Kidney (tissue), 22 donors: ENCODE measurements at places on chromosomes 12 and 14. TPM values are rescaled to one million over a fixed set of nuclear protein-coding genes. Genes with fewer than 3 reads are reported as not detected.
A peak's percentile ranks its signal among the peaks of the same experiment; 100 is the strongest.

Gene JAG2
- 26.1 TPM for total RNA-seq

Gene PPP1R1A
- 128 TPM for total RNA-seq

Gene WSCD2
- 1.6 TPM for total RNA-seq

Gene KRT72
- not detected for total RNA-seq

Gene PTGER2
- total RNA-seq = 10.0 TPM

Gene RTN1
- total RNA-seq = 5.1 TPM

- H3K27ac ChIP-seq = no peak overlapping the region
- DNase-seq = no peak
- H3K27me3 ChIP-seq = no peaks in the 10 kb centered on the region
- no peaks in the 10 kb centered on the region for H3K36me3 ChIP-seq
- H3K4me1 ChIP-seq = no peaks in the 10 kb centered on the region
These were observed 74.6 kb upstream of the OSBPL8 start for GRCh38 chr12:76634133-76634532.

DNA sequence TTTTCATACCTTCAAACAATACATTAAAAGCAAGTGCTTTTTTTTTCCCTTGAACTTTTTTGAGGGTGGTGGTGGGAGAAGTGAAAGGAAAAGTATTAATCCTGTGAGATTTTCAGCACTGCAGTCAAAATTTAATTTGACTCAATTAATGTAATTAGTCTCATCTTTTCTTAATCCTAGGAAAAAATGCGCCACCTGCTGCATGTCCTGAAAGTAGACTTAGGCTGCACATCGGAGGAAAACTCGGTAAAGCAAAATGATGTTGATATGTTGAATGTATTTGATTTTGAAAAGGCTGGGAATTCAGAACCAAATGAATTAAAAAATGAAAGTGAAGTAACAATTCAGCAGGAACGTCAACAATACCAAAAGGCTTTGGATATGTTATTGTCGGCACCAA, 52.2 kb downstream of the SPATA7 start:
- no peaks in the 10 kb centered on the region for H3K4me1 ChIP-seq
- no peak overlapping the region for H3K4me3 ChIP-seq
- peaks cover 5% of the 10 kb centered on the region for H3K36me3 ChIP-seq
- no peak for DNase-seq
- no peaks in the 10 kb centered on the region for H3K27me3 ChIP-seq

GRCh38 chr12:81874586-81874985, 115.4 kb upstream of the PPFIA2 start:
- no peaks in the 10 kb centered on the region for H3K36me3 ChIP-seq
- no peaks in the 10 kb centered on the region for H3K27me3 ChIP-seq
- no peak for DNase-seq
- H3K4me3 ChIP-seq = no peak overlapping the region

DNA sequence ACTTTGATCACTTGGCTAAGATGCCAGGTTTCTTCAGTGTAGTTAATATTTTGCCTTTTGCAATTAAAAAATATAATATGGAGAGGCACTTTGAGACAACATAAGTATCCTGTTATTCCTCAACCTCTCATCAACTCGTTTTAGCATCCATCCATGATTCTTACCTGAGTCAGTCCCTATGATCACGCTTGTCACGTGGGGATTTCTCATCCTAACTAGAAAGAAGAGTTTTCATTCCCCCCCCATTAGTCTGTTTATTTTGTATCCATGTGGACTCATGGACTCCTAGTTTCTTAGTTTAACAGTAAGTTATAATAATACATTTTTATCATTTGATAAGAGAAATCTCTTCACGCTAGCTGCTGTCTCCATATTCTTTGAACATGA, 110.3 kb downstream of the SLC25A47 start:
- H3K4me1 ChIP-seq = peaks cover 3% of the 10 kb centered on the region
- no peak overlapping the region for H3K4me3 ChIP-seq
- H3K27me3 ChIP-seq = no peaks in the 10 kb centered on the region
- no peak for DNase-seq
- no peaks in the 10 kb centered on the region for H3K36me3 ChIP-seq
- H3K27ac ChIP-seq = no peak overlapping the region

- no peaks in the 10 kb centered on the region for H3K36me3 ChIP-seq
- H3K27ac ChIP-seq = no peak overlapping the region
- H3K27me3 ChIP-seq = no peaks in the 10 kb centered on the region
- peaks cover 3% of the 10 kb centered on the region for H3K4me1 ChIP-seq
- DNase-seq = no peak
- no peak overlapping the region for H3K4me3 ChIP-seq
These were observed 459.7 kb downstream of the BTG1 start for GRCh38 chr12:91685917-91686316.

GRCh38 chr14:65159281-65160062, 57.2 kb upstream of the MAX start:
- no peaks in the 10 kb centered on the region for H3K27me3 ChIP-seq
- H3K36me3 ChIP-seq = no peaks in the 10 kb centered on the region
- DNase-seq = no peak

DNA sequence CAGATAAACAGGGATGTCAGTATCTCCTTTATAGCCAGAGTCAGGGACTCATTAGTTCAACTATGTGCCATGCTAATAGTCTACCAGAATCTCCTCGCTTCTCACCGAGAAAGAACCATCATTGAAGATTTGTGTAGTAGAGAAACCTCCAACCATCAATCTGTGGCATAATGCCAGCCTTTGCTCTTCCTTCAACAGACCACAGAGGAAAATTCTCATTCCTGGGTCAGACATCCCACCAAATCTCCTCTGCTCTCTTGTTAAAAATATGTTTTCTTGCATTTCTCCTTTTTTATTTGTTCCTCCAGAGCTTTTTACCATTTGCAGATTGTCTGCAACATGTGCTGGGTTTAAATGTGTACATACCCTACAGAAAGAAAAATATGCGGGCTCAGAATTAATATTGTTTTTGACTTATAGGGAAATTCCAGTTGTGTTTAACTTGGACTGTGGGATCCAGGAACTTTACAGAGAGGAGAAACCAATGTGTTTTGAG, 64.9 kb downstream of the LLPH start:
- H3K36me3 ChIP-seq = no peaks in the 10 kb centered on the region
- H3K4me3 ChIP-seq = no peak overlapping the region
- H3K27me3 ChIP-seq = no peaks in the 10 kb centered on the region
- no peak overlapping the region for H3K27ac ChIP-seq

DNA sequence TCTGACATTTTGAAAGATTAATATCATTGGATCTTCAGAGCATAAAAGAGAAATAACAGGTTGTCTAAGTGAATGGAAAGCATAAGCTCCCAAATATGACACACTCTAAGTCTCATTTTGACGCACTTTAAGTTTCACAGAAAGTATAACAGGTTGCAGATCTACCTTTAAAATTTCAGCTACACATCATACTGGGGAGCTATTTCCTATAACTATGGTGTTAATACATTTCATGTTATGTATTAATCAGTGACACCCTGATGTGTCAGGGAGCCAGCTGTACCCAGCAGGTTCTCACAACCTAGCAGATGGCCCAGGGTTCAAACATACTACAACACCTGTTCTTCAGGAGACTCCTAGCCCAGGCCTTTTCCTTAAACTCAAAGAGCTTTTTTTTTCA, 31.1 kb upstream of the TMX1 start:
- H3K4me3 ChIP-seq = no peak overlapping the region
- H3K36me3 ChIP-seq = no peaks in the 10 kb centered on the region
- no peaks in the 10 kb centered on the region for H3K4me1 ChIP-seq
- no peaks in the 10 kb centered on the region for H3K27me3 ChIP-seq

DNA sequence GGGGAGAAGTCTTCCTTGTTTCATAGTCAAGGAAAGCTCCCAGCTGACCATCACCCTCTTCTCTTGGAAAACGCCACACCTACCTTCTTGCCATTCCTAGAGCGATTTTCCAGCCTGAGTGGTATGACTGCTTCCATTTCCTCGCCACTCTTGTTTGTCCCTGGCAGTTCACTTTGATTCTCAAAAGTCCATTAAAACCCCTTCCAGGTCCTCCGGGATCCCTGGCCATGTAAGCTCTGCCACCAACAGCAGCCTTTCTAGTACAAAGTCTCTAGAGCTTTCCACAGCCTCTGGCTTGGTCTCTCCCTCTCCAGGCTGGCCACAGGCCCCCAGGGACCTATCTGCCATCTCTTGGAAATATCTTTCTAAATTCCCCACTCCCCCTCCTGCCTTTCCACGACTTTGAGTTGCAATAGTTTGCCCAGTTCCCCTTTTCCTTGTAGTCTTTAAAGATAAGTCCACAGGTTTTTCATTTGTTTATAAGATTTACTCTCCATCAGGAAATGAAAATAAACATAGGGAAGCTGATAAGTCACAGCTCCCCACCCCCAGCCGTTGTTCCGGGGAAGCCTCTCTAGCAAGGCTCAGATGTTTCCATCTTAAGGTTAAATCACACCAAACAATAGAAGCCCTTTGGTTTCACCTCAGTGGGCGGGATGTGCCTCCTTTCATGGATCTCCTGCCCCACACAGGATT, 42.9 kb upstream of the SINHCAF start:
- DNase-seq = peak; percentile 70
- peaks cover 9% of the 10 kb centered on the region for H3K4me1 ChIP-seq
- H3K4me3 ChIP-seq = no peak overlapping the region

DNA sequence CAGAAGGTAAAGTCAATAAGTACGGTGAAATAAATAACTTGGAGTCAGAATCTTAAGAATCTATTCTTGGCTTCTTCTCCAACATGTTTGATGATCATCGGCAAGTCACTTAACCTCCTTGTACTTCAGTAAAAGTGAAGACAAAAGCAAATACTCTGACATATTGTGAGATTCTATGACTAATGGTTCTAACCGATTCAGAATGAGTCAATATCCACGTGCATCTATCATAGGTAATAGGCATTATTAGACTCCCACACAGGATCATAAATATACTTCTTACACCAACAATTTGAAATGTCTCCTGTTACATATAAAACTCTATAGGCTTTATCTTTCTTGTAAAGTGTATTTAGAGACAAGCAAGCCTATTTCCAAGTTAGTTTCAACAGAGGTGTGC, 144.4 kb upstream of the ATXN7L3B start:
- no peak for DNase-seq
- H3K27me3 ChIP-seq = no peaks in the 10 kb centered on the region

- H3K27ac ChIP-seq = no peak overlapping the region
- H3K27me3 ChIP-seq = no peaks in the 10 kb centered on the region
- no peaks in the 10 kb centered on the region for H3K4me1 ChIP-seq
These were observed 78.8 kb upstream of the NAV3 start for GRCh38 chr12:77751939-77752338.

DNA sequence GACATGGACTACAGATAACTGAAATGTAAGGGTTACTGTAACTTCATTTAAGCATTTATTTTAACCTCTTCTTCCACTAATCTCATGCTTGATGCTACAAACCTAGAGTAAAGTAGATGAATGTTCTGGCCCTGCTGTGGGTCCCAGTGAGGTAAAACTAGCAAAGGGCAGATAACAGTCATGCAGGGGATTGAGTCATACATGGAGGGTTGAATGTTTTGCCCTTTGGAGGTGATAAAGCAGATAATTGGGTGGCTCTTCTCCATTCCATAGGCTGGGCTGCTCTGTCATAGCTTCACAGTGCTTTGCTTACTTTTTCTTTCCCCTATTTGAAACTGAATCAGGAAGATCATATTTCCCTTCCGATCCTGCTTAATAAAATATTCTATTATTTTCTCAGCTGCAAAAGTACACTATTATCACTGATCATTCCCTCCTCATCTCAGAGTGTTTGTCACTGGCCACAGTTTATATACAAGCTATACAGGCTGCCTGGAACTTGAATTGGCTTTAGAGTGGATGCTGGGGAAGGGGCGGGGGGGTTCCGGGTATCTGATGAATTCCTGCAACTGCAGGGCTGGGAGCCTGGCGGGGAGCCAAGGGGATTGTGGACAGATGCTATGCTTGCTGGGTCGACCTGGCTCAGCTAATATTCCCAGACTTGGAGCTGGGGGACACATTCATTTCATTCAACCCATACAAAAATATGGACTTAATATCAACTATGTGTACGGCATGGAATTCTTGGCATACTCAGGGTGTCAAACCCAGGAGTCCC, 235.1 kb downstream of the NRXN3 start:
- no peak overlapping the region for H3K27ac ChIP-seq
- DNase-seq = no peak
- H3K27me3 ChIP-seq = no peaks in the 10 kb centered on the region
- H3K4me1 ChIP-seq = no peaks in the 10 kb centered on the region
- no peaks in the 10 kb centered on the region for H3K36me3 ChIP-seq

- H3K27me3 ChIP-seq = no peaks in the 10 kb centered on the region
- no peaks in the 10 kb centered on the region for H3K4me1 ChIP-seq
- no peaks in the 10 kb centered on the region for H3K36me3 ChIP-seq
These were observed 8.7 kb downstream of the AKAP5 start for GRCh38 chr14:64474041-64474440.

DNA sequence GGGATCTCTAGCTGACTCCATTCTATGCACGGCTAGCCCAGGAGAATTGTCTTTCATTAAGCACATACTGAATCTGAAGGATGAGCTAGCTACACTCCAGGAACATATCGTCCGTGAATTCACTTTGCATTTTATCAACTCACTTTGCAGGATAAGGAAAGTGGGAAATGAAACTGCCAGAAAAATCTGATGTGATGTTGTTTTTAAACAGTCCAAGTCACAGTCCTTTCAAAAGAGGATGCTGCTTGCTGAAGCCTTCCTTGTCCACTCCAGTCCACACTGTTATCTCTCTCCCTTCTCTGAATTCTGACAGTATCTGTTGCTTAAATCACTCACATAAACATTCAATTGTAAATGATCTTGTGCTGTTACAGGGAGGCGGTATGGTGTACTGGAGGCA, 12.7 kb upstream of the TMCC3 start:
- no peaks in the 10 kb centered on the region for H3K27me3 ChIP-seq
- H3K36me3 ChIP-seq = no peaks in the 10 kb centered on the region
- H3K4me1 ChIP-seq = no peaks in the 10 kb centered on the region

- no peaks in the 10 kb centered on the region for H3K27me3 ChIP-seq
- H3K27ac ChIP-seq = no peak overlapping the region
- H3K4me1 ChIP-seq = peaks cover 2% of the 10 kb centered on the region
- DNase-seq = no peak
These were observed 27.8 kb upstream of the BCDIN3D start for GRCh38 chr12:49870501-49871262.

DNA sequence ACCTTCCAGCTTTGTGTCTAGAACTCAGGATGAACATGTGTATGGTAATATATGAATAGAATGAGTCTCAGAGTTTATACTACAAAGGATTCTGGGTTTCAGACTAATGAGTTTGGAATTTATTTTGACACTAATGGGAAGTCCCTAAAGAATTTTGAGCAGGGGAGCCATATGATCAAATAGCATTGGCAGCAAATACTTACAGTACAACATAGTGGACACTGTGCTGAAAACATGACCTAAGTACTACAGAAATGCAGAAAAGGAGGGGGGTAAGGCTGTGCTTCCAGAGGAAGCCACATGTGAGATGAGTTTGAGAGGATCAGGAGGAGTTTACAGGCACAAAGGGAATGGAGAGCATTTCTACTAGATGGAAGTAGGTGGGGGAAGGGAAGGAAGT, 225.8 kb downstream of the C12orf42 start:
- no peak overlapping the region for H3K4me3 ChIP-seq
- no peaks in the 10 kb centered on the region for H3K27me3 ChIP-seq
- no peaks in the 10 kb centered on the region for H3K4me1 ChIP-seq
- no peak overlapping the region for H3K27ac ChIP-seq
- no peaks in the 10 kb centered on the region for H3K36me3 ChIP-seq
